Right lobe of liver (tissue), 6 donors: ENCODE measurements at places on chromosomes 7 and 10.

DNA sequence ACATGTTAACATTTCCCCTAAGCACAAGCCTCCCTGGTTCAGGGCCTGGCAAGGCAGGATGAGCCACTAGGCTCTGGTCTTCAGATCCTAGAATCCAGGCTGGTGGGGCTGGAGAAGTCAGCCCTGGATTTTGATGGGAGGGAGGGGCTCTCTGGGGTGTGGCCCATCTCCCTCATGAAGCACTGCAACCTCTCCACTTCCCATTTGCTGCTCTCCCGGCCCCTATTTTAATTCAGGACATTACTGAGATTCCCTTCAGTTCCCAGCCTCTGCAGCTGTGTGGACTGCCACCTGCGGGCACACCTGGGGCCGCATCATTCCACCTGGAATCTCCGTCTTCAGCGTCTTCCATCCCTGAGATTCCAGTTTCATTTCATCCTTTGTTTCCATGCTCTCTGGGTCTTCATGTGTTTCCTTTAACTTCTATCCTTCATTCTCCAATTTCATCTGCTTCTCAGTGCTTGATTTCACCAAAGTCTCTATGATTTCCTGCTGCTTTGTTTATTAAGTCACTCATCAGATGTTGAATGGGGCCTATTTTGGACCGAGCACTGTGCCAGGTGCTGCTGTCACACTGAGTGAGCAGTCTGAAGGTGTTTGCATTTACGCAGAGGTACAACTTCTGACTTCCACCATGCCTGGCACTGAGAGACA, 253.6 kb downstream of the WDR37 start:
- DNase-seq = no peak

GRCh38 chr7:33998476-33998875, 93.1 kb downstream of the BMPER start:
- no peak for DNase-seq

DNA sequence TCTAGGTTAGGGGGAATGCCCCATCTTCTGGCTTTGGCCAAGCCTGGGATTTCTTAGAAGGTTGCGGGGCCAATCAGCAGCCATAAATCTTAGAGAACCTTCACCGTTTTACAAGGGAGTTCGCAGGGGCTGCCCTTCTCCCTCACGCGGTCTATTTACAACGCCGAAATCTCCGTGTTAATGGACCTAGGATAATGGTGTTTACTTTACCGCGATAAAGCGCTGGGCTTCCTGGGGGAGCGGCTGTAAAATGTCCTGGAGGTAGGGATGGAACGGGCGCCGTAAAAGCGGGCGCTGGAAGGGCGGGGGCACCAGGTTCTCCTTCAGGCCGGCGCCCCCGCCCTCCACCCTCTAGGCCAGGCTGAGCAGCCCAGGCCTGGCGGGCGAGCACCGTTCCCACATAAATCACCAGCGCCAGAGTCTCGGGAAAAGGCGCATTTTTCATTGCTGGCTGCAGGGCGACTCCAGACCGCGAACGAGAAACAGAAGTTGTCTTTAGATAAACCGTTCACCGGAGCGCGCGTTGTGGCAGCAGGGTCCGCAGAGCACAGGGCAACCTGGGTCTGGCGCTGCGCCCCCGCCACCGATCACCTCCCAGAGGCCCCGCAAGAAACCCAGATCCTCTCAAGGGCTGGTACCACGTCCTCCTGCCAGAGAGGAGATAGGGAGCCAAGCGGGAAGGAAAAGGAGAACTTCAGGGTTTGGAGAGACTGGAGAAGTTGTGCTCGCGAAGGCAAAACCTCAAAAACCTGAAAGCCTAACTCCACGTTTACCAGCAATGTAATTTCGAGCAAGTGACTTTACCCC, 12.5 kb upstream of the NKX2-3 start:
- DNase-seq = no peak

DNA sequence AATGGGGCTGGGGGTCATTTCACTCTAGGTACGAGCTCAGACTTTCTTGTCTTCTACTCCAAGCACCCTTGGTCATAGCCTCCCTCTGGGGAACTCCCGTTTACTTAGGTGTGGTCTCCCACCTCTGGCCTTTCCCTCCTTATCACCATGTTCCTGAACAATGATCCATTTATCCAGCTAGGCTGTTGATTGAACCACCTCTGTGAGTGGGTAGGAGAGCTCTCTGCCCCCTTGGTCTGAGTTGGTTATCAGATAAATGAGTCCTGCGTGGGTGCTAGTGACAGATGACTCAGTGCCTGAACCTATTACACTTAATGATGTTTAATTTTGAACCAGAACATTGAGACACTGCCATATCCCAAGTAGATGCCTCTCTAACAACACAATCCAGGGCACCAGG, 9.4 kb downstream of the BLNK start:
- DNase-seq = no peak

GRCh38 chr7:46006212-46006611, 85.1 kb upstream of the IGFBP3 start:
- DNase-seq = no peak

- DNase-seq = no peak
Observed at GRCh38 chr10:129078346-129078745, 388.7 kb upstream of the MGMT start.

GRCh38 chr7:81195033-81195432, 276.2 kb upstream of the SEMA3C start:
- no peak for DNase-seq

GRCh38 chr10:84147347-84147746, 8.0 kb downstream of the GHITM start:
- DNase-seq = no peak

GRCh38 chr10:61860964-61861758, 40.3 kb upstream of the ARID5B start:
- no peak for DNase-seq

DNA sequence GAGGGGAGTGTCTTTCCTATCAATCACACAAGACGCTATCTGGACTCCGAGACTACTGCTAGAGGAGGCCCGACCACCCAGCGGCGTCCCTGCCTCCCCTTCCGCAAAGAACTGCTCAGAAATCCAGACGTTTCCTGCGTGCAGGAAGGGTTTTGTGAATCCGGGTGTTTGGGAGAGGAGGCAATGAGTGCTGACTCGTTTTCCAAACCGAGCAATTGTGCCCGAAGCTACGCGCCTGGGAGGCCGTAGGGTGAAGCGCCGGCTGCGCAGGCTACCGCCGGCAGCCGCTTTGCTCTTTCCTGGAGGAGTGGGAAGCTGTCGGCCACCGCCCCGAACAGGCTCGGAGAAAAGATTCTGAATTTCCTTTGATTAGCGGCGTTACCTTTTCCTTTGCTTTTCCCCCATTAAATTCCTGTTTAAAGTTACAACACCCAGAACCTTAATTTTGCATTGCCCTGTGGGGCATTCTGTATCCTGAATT, 5.3 kb downstream of the VAX1 start:
- no peak for DNase-seq

- DNase-seq = no peak
Observed at GRCh38 chr7:131222171-131222570, 105.5 kb upstream of the MKLN1 start.

- no peak for DNase-seq
Observed at GRCh38 chr7:47145186-47145725, 436.7 kb downstream of the TNS3 start.

GRCh38 chr7:40824461-40824860, 689.7 kb downstream of the SUGCT start:
- DNase-seq = no peak

GRCh38 chr10:26869528-26869927, 8.8 kb upstream of the ABI1 start:
- no peak for DNase-seq

DNA sequence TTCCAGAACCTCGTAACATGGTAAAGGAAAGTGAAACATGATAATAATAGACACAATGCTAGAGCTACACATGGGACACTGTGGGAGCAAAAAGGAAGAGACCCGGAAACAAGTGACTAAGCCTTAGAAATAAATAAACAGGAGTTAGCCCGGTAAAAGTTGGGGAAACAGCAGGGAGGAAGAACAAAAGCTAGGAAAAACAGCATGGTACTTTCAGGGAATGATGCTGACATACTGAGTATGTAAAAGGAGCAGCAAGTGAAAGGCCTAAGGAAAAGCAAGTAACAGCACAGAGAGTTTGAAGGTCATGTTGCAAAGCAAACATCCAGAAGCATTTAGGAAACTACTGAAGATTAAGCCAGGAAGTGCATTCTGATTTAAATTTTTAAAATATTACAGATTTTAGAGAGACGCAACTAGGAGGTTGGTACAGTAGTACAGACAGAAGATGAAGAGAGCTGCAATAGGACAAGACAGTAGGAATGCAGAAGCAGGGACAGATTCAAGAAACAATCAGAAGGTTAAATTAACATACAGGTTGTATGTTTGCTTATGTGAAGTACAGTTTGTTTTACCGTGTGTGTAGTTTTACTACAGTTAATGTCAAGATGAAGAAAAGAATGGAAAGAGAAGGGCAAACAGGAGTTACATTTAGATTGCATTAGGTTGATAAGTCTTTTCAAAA, 63.7 kb downstream of the ARHGAP12 start:
- DNase-seq = no peak

- peak; percentile 68 for DNase-seq
Observed at GRCh38 chr10:113547426-113547825, 5.4 kb upstream of the HABP2 start.

DNA sequence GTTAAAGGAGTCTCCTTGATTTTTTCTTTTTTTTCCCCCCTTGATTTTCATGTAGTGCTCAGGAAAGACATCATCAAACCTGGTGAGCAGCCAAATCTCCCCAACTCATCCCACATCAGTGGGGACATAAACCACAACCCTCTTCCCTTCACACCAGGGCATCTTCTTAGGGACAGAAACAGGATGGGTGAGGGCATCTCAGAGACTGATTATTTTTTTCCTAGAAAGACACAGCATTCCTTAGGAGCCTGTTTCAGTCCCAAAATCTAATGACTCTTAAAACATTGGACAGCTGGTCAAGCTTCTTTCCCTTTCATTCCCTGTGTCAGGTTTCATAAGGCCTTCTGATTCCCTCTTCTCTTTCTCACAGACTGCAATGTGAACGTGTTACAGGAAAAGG, 31.5 kb upstream of the GSAP start:
- DNase-seq = no peak
